ENCODE measurements at places on chromosomes 11 and 22. TPM values are rescaled to one million over a fixed set of nuclear protein-coding genes. Genes with fewer than 3 reads are reported as not detected.
A peak's percentile ranks its signal among the peaks of the same experiment; 100 is the strongest.

AGBL2 gene
- total RNA-seq, result 1.5 TPM

IGLL1 gene
- total RNA-seq, result 0.28 TPM

CDC45 gene
- total RNA-seq, result 4.0 TPM

CECR2 gene
- total RNA-seq, result 5.1 TPM

DNA sequence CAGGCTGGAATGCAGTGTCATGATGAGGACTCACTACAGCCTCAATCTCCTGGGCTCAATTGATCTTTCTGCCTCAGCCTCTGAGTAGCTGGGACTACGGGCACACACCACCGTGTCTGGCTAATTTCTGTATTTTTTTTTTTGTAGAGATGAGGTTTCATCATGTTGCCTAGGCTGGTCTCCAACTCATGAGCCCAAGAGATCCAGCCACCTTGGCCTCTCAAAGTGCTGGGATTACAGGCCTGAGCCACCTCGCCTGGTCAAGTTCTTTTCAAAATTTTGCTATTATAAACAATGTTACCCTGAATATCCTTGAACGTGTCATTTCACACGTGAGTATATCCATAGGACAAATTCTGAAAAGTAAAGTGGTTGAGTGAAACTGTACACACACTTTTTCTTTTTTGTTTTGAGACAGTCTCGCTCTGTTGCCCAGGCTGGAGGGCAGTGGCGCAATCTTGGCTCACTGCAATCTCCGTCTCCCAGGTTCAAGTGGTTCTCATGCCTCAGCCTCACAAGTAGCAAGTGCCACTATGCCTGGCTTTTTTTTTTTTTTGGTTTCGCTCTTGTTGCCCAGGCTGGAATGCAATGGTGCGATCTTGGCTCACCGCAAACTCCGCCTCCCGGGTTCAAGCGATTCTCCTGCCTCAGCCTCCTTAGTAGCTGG lies 21.6 kb upstream of the EP300 start:
- DNase-seq, result no peak

DNA sequence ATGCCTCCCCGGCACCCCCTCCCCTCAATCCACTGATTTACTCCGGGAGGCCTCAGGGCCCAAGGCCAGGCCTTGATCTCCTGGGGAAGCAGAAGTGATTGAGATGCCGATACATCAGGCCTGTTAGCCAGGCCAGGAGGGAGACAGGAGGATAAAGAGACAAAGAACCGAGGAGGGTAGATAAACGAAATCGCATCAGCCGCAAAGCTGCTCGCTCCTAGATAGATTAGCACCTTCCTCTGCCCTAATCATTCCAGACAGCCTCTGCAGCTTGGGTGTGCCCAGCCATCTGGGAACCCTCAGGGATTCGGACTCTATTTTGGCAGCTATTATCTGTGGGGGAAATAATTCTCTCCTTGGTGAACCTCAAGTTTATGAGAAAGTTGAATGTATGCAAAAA lies 121.2 kb downstream of the ABTB2 start:
- DNase-seq, result no peak

DNA sequence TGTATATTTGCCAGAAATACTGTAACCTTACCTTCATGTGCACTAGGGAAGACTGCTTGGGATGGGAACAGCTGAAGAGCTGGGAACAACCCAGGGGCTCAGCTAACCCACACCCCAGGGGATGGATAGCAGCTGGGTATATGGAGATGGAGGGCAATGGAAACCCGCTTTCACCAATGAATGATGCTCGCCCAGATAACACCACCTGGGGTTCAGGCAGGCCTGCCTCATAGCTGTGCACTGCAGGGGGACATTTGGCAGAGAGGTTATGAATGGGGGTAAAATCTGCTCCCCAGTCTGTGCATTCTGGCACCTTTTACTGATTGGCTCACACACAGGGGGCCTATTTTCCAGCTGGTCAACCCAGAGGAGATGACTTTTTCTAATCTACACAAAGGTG lies 170.7 kb downstream of the CHST1 start:
- DNase-seq, result peak; percentile 57

DNA sequence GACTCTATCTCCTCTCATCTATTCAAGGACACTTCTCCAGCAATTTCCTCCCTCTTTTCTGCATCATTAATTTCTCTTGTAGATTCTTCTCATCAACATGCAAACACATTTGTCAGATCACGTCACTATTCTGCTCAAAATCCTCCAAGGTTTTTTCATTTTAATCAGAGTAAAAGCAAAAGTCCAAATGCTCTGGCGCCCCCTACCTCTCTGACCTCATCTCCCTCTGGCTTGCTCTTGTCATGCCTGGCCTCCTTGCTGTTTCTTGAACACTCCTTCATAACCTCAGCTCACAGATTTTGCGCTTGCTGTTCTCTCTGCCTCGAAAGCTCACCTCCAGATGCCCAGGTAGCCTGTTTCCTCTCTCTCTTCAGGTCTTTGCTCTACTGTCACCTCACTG lies 22.4 kb downstream of the RTCB start:
- DNase-seq, result peak; percentile 87

DNA sequence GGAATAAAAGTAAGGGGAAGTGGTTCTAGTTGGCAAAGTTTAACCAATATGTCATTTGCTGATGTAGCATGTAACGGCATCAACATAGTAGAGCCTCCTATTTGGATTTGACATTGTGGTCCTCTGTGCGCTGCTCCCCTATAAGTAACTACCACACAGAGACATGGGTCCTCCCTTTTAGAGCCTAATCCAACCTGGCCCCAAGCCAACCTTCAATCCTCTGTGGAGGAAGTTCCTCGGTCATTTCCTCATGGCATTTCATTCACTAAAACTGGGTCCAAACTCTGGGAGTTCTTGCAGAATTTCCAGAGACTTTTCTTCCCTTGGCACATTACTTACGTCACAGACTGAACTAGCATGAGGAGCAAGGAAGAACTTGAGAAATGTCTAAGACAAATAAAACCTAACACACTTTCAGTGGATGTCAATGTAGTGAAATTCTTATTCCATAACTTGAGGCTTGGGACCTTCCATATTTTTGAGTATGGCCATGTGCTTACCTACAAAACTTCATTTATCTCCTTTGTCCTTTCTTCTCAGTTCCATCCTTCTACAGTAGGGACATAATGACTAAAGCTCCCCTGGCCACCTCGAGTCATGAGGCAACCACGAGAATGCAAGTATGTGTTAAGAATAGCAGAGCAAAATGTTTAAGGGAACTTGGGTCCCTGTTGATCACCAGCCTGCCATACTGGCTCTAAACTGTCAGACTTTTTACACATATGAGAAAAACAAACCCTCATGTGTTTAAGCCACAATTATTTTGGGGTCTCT lies 34.7 kb downstream of the MMP20 start:
- DNase-seq, result no peak

SMIM38 gene
- 0.59 TPM for total RNA-seq

DNA sequence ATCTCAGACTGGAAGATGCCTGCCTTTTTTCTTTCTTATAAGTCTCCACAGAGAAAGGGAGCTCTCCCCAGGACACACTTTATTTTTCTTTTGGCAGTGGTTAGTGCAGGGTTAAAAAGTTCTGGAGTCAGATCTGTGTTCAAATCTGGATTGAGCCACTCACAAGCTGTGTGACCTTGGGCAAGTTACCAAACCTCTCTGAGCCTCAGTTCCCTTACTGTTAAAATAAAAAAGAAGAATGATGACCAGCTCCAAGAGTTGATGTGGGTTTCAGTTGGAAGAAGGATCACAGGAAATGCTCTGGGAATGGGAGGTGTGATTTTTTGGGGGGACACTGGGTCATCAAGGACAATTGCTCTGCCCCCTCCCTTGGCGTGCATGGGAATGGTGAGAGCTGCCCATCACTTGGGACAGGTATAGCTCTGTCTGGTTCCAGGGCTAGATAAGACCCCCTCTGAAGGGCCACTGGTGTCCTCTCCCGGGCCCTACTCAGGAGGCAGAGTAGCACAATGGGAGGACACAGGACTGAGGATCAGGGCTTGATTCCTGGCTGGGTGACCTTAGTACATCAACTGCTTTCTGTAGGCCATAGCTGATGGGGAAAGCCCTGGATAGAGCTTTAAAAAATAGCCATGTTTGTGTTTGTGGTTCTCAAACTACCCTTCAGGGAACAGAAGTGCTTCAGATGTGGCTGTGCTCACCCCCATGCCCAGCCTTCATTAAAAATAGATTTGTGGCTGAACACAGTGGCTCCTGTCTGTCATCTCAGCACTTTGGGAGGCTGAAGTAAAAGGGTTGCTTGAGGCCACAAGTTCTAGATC lies 228.3 kb downstream of the MIAT start:
- no peak for DNase-seq

DNA sequence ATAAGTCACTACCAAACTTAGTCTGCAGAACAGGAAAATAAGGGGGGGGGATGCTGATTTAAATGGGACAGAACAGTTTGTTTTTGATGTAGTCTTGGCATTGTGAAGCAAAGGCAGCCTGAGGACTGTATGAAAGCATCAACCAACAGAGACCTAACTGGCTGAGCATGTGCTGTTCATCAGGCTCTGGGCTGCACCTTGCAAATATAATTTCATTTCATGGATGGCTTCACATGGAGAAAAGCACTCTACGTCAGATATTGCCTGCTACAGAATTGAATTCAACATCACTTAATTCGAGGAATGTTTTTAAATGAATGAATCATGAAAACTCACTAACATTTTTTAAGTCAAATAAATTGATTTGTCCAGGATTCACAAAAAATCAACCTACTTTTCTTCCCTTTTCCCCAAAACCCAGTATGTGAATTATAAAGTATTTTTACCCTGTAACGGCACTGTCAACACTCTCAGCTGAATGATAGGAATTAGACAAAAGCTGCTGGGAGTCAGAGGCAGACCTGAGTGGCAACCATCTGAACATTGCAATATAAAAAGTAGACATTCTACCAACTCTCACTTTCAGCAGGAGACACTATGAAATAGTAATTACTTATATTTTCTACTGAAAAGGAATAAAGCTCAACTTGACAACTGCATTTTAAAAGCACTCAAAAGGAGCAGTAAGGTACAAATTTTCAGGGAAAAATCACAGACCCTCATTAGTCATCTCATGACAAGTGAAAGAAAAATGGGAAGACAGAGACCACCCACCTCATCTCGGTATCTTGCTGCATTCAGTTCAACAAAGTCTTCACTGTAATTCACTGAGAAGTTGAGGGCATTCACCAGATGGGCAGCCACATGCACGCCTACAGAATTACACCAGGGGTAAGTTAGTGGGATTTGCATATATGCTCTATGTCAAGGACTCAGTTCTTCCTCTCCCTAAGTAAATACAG lies 47.5 kb downstream of the NOX4 start:
- peak; percentile 29 for DNase-seq

DNA sequence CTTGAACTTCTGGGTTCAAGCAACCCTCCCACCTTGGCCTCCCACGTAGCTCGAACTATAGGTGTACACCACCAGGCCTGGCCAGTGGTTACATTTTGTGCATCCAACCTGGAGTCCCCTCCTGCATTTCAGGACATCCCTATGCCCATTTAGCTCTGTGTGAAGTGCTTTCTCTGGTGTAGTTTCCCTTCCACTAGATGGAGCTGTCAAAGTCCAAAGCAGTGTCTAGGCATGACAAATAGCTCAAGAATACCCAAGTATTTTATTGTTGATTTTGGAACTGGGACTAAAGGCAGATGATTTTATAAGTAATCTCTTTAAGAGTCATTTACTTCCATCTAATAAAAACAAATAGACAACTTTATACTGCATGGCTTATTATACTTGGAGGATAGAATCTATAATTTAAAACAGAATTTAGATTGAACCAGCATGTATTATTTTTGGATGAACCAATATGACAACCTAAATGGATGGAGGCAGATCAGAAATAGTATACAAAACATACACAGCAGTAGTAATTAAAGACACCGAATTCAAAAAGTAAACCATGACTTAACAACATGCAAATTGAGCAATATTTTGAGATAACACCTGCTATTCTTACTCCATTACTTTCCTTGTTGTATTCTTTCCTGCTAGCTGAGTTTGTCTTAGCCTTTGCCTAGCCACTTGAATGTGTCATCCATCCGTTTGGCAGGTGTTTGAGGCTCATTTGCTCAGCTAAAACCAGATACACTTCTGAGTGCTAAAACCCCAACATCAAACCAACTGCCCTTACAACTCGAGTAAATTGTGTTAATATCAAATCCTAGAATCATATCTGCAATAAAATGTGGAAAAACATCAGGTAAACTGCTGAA lies 37.7 kb downstream of the EIF4ENIF1 start:
- DNase-seq, result no peak

TMPRSS13 gene
- 0.20 TPM for total RNA-seq

GRCh38 chr11:120224972-120225909 lies 14.4 kb downstream of the OAF start:
- no peak for DNase-seq

GRCh38 chr11:107043242-107044006 lies 25.1 kb upstream of the GUCY1A2 start:
- no peak for DNase-seq

DNA sequence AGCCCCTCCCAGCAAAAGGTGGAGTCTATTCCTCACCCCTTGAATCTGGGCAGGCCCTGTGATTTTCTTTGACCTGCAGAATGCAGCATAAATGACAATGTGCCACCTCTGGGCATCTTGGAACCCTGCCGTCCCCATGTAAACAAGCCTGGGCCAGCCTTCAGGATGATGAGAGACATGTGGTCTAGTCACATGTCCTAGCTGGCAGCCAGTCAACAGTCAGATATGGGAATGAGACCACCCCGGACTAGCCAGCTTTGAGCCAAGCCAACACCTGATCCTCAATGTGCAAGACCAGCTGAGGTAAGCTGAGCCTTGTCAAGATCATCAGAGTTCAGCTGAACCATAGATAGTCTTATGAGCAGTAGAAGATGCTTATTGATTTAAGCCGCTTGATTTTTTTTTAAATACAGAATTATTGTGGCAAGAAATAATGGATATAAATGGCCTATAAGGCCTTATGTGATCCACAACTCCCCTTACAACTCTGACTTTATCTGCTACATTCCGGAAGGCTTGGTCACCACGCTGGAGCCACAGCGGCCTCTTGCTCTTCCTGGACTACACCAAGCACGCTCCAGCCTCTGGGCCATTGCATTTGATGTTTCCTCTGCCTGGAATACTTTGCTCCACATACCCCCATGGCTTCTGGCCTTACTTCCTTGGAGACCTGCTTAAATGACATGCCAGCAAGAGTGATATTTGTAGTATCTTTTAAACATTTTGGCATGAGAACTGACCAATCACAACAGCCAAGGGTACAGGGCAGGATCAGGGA lies 225.9 kb upstream of the SESN3 start:
- no peak for DNase-seq

OVCH2 gene
- not detected for total RNA-seq

DNA sequence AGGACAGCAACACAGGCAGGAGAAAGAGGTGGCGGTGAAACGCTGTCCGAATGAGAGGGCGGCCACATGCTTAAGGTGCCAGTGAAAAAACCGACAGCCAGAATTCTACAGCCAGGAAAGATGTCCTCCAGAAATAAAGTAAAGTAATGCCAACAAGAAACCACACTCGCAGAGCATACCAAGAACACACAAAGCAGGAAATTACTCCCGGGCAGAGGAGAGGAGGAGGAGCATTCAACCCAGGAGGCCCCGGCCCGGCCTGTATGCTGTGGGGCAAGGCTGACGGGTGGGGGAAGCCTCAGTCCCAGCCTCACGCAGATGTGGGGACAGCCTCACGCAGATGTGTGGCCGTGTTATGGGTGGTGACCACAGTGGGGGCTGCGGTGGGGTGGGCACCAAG lies 28.0 kb downstream of the CHID1 start:
- no peak for DNase-seq

XPNPEP3 gene
- total RNA-seq, result 12.6 TPM
